Fibroblast of upper back skin (primary cell): ENCODE measurements at places on chromosomes 2 and 18.
A peak's percentile ranks its signal among the peaks of the same experiment; 100 is the strongest.

DNA sequence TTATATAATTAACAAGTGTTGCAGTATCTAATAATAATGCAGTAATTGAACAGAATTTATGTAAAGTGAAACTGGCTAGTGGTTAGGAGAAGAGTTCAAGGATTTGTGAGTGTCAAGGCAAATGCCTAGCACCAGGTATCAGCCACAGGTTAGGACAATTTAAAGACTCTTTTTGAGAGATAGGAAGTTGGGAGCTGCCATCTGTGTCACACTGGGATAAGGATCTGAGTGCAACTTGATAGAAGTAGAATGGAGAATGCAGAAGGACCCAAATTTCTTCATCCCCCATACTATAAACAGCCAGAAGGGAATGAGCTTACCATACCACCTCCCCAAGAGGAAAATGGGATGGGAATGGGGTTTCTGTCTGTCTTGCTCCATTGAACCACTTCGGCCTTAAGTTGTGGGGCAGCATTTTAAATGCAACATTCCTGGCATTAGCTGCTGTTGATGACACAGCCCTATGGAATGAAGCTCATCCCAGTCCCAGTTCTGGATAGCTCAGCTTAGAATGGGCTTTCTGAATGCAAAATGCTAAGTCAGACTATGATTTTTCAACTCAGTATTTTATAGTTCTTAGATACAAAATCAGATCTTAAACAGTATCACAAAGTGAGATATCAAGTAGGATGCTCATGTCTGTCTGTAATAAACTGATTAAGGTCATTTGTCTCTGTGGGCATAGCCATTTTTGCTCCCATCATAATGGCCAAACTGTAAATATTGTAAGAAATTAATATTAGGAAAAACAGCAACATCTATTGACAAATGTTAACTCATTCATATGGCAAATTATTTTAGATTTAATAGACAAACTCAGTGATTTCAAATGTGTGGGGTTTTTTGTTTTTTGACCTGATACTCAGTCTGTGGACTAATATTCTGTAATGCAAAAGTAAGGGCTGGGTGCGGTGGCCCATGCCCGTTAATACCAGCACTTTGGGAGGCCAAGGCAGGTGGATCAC, 44.0 kb downstream of the GPR155 start:
- peak; percentile 89 for DNase-seq

DNA sequence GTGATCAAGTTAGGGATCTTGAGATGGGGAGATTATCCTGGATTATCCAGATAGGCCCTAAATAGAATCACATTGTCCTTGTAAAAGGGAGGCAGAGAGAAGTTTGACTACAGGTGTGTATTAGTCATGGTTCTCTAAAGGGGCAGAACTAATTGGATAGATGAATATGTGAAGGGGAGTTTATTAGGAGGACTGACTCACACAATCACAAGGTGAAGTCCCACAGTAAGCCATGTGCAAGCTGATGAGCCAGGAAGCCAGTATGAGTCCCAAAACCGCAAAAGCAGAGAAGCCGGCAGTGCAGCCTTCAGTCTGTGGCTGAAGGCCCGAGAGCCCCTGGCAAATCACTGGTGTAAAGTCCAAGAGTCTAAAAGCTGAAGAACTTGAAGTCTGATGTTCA, 275.8 kb downstream of the KCNS3 start:
- peak; percentile 31 for DNase-seq

DNA sequence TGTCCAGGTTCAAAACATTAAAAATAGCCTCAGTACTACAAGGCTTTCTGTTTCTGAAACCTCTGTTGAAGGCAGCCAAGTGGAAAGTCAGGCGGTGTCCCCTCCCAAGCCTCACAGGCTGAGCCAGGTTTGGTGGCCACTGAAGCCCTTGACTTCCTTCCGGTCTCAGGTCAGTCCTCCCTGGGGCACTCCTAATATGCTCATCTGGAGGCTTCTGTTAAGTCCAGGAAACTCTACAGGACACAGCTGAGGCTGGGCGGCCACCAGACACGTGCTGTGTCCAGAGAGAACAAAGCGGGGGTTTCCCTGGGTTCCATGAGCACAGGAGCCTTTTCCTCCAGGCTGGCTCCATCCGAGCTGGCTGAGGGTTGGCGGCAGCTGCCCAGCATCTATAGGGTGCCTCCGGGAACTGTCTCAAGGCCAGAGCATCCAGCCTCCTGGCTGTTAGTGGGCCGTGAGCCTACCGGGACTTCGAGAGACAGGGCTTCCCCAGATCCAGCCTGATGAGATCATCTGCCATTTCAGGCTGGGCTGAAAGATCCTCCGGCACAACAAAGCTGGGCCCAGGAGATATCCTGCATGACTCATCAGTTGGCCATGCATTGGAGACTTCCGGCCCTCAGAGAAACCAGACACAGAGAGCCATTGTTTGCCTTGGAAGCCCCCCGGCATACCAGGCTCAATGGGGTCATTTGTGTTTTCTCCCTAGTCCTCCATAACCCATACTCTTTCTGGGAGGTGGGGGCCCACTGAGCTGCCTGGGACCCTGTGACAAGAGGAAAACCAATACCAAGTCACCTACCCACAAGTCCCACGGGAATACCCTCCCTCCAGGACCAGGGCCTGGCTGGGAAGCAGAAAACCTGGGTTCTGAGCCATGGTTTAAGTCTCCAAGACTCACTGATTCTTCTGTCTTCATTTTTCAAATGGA, 71.7 kb downstream of the HS1BP3 start:
- DNase-seq: peak; percentile 98

DNA sequence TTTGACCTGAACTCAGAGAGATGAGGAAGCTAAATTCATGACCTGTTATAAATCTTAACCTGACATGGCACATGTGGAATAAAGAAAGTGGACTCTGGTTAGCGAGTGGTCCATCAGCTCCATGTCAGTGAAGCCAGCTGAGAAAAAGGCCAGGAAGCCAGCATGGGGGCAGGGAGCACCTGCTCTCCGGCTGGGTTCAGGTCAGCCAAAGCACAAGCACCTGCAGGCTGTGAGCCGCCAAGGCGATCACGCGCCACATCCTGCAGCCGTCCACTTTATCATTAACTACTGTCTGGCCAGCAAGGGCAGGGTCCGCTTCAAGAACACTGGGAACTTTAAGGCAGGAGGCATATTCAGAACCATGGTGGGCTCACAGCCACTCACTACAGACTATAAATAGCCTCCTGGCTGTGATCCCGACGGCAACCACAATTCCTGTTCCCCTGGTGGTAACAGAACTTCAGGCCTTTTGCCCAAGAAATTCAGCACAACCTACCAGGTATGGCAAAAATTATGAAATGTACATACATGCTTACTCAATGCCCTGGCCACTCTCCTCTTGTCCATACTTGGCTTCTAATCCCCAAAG, 35.5 kb downstream of the ACVR1 start:
- peak; percentile 81 for DNase-seq

DNA sequence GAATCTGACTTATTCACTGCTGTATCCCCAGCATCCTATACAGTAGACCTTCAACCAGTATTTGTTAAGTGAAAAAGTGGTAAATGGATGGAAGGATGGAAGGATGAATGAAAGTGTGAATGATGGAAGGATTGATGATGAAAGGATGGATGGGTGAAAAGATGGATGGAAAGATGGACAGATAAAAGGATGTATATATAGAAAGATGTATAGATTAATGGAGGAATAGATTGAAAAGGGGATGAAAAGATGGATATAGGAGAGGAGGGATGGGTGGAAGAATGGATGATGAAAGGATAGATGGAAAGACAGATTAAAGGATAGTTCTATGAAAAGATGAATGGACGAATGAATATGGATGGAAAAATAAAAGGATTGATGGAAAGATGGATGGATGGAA, 50.0 kb downstream of the PSD4 start:
- no peak for DNase-seq

- no peak for DNase-seq
Observed at GRCh38 chr2:157244691-157245090, 12.8 kb upstream of the GALNT5 start.
